AML-193 (cell line): ENCODE measurements at places on chromosomes 3 and 15.

- no peak for DNase-seq
Measured at GRCh38 chr3:50359760-50360110, 414 bp upstream of the TMEM115 start.

GRCh38 chr3:141275032-141275422 lies 43.4 kb downstream of the PXYLP1 start:
- DNase-seq = no peak

DNA sequence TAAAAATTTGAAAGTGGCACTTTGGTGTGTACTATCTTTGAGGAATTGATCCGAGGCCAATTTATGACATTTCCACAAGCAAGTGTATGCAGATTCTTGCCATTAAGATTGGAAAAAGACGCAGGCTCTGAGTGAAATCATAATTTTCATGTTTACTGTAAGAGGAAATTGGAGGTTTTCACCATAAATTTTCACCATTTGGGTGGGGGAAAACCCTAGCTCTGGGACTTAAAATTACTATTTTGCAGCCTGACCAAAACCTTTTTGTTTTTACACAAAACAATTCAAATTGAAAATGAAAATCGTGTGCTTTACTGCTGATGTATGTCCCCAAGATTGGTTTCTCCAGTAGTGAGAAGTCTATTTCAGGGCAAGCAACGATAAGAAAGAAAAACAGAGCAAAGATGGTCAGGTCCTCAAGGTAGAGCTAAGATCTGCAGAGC lies 282.6 kb downstream of the FOXP1 start:
- no peak for DNase-seq

DNA sequence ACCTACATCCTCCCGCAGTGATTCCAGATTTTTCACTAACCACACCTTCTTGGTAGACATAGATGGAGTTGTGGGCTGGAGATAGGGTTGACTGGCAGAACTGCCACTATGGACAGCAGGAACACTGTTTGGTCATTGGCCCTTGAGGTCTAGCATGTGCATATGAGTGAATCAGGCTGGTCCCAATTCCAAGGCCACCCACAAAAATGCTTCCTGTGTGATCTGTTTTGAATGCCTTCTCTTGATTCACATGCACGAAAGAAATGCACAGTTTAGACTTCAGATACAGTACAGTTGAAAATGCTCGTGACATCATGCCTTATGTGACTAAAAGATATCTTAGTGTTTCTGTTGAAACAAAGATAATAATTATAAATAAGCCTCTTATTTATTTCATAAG lies 285.8 kb upstream of the SEMA6D start:
- DNase-seq = no peak

DNA sequence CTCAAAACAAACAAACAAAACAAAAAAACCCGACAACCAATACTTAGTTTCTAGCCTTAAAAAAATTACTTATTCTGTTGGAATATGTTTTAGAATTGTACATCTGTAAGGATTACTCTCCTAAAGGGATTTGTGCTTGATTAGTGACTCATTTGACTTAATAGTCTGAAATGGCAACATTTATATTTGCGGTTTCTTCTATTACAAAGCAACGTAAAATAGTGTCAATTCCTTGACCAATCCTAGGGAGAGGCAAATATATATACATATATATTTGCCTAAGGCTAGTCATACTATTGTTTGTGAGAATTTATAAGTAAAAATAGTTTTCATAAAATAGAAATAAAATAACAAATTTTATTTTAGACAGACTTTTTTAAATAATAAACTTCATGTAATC lies 39.7 kb downstream of the C3orf62 start:
- no peak for DNase-seq
